ENCODE measurements at places on chromosomes 2 and 18.

- no peak for DNase-seq
Measured at GRCh38 chr2:109370399-109371035, 241.5 kb downstream of the SH3RF3 start.

DNA sequence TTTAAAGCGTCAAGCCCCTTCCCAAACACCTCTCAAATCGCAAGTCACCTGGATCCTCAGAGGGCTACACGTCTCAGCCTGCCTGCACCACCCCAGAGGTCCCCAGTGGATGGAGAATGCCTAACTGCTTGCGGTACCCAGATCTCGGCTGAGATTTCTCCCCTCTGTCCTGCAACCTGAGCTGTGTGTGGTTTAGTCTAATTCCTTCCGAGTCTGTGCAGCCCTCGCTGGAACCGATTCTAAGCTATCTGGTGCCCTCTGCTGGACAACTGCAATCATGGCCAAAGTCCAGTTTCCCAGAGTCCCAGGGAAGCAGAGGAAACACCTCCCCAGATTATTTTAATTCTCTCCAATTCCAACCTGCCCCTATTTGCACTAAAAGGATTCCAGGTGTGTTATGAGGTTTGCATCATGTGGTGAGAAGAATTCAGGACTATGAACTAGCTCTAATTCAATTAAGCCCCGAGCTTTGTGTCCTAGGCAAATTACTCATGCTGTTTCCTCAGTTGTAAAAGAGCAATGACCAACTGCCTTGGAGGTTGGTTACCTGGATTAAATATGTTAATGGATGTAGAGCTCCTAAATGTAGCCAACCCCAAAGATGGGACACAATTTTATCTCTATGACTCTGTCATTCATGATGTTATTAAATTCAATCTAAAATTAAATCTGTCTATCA, 276.1 kb upstream of the NCKAP5 start:
- DNase-seq: peak; percentile 76

GRCh38 chr18:1048032-1048431, 143.4 kb downstream of the ADCYAP1 start:
- DNase-seq: no peak

- no peak for DNase-seq
Measured at GRCh38 chr2:46653539-46653938, 174.2 kb downstream of the TMEM247 start.

GRCh38 chr2:180343528-180344345, 336.6 kb upstream of the CWC22 start:
- DNase-seq: no peak

GRCh38 chr18:7512348-7512747, 54.8 kb upstream of the PTPRM start:
- DNase-seq: peak; percentile 30

GRCh38 chr18:41618147-41618546, 336.9 kb upstream of the PIK3C3 start:
- DNase-seq: peak; percentile 24

DNA sequence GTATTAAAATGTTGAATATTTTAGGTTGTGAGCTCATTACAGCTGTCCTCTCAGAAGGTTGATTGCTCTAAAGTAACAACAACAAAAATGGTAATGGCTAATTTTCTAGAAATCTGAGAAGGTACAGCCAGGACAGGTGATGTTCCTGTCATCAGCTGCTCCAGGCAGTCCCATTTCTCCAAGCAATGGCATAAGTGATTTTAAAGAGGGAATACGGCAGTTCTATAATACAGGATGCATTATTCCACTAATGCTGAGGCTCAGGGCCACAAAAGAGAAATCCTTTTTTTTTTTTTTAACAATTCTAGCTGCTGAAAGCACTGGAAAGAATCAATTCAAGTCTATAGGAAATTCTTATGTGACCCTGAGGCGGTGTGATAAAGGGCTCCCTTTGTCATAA, 199.9 kb downstream of the PMAIP1 start:
- DNase-seq: no peak

- no peak for DNase-seq
Measured at GRCh38 chr2:58913082-58913726, 672.1 kb upstream of the FANCL start.

All from epithelial cell of esophagus (primary cell).